ENCODE measurements at places on chromosomes 16 and 17. TPM values are rescaled to one million over a fixed set of nuclear protein-coding genes. Genes with fewer than 3 reads are reported as not detected.

KRTAP4-3 gene
- not detected for total RNA-seq

NPEPPS gene
- total RNA-seq: 121 TPM

CBFA2T3 gene
- total RNA-seq: 2.7 TPM

RCVRN gene
- 0.49 TPM for total RNA-seq

KRT15 gene
- total RNA-seq: 931 TPM

ARSG gene
- total RNA-seq: 8.1 TPM

EPX gene
- total RNA-seq: not detected

SCN4A gene
- 0.98 TPM for total RNA-seq

SKAP1 gene
- total RNA-seq: 5.6 TPM

KRT14 gene
- 1,546 TPM for total RNA-seq

GRCh38 chr16:85029408-85029784 lies 1.8 kb downstream of the KIAA0513 start:
- no peak for DNase-seq

- DNase-seq: no peak
Measured at GRCh38 chr17:74839990-74840852, 19.5 kb downstream of the GRIN2C start.

- DNase-seq: no peak
Measured at GRCh38 chr16:86835982-86836381, 257.6 kb downstream of the FOXL1 start.

DNA sequence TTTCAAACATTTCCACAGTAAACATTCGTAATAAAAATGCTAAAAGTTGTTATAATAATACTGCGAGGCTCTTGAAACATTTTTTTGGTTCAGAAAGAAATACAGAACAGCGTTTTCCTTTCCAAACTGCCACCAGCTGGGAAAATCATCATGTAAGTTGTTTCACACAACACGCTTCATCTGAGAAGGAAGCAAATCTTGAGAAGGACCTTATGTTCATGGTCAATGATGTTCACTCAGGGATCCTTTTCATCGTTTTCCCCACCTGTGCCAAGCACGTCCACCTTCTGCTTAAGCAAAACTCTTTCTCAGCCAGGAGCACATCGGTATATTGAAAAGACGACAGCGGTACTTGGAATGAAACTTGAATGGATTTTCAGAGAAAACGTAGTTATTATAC lies 274.5 kb upstream of the ELAC2 start:
- no peak for DNase-seq

GRCh38 chr16:85515830-85516397 lies 97.2 kb upstream of the GSE1 start:
- DNase-seq: no peak

DNA sequence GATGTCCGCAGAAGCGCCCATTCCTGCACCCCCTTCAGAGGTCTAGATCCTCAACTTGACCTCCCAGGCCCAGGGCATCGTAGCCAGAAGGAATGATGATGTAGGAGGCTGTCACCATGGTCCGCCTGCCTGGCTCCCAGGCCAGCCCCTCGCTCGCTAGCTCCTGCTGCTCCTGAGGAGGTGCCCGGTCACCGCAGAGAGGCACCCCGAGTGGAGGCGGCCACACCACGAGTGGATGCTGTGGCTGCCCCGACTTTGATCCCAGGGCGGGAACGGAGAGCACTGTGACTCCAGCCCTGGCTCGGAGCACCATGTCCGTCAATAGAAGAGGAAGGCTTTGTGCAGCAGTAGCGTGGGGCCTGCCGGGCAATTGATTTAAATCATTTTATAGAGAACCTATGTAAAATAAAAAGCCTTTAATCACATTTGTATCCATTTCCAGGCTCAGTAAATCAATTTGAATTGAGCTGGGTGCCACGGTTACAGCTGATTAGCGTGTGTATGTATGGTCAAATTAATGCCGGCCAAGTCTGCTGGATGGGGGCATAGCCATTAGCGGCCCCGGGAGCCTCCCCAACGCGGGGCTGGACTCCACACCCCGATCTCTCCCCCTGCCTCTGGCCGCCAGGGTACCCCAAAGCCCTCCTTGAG lies 122.6 kb upstream of the GSE1 start:
- no peak for DNase-seq

DNA sequence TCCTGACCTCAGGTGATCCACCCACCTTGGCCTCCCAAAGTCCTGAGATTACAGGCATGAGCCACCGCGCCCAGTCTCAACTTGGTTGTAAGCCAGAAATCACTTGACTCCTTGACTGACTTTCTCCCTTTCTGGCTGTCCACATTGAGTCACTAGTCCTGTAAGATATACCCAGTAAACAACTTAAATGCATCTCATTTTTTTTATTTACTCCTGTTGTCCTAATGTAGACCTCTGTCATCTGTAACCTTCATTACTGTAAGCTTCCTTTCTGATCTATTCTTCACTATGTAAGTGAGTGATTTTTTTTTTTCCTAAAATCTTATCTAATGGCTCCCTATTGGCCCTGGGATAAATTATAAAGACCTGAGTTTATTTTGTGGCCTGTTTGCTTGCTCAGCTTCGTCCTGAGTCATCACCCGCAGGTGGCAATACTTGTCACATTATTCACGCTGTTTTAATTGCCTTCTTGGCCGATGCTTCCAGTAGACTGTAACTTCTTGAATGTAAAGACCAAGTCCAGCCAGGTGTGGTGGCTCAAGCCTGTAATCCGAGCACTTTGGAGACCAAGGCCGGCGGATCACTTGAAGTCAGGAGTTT lies 41.0 kb downstream of the PAFAH1B1 start:
- no peak for DNase-seq

DNA sequence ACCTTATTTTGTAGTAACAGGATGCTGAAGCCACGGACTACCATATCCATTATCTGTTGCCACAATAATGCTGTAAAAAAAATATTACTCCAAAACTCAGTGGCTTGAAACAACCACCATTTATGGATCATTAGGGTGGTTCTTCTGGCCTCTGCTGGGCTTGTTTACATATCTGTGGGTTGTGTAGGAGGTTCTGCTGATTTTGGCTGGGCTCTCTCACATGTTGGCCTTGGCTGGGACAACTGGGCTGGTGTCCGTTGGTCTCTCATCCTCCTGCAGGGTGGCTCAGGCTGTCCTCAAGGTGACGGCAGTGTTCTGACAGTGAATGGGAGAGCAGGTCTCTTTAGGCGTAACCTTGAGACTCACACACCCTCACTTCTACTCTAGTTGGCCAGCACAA lies 76.0 kb downstream of the GPR139 start:
- no peak for DNase-seq

- no peak for DNase-seq
Measured at GRCh38 chr16:9232102-9232770, 140.8 kb downstream of the HAPSTR1 start.

DNA sequence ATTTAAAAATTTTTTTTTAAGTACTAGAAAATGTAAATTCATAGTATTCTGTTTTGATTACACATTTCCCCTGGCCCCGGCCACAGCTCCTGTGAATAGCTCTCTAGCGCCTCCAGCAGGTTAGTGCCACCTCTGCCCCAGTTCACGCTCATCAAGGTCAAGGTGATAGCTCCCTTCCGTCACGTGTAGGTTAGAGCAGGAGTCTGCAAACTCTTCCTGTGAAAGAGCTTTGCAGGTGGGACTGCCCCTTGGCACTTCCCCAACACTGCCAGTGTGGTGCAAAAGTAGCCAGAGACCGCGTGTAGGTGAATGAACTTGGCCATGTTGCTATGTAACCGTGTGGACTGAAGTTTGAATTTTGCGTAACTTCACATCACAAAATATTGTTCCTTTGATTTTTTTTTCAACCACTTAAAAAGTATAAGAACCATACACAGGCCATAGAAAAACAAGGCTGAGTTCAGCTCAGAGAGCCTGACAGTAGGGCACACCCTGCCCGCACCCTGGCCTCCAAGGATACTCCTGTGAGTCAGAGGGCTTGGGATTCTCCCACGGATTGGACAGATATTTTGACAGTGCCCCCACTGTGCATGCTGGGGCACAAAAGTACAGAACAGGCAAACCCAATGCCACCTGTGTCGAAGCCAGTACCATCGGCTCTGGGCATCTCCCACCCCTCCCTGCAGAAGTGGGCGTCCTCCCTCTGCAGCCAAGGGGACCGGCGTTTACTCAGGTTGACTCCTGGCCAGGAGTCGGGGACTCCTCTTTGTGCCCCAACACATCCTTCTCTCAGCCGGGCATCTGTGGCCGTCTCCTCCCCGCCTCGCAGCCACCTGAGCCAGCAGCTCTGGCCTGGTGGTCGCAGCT lies 92.0 kb upstream of the CHMP6 start:
- no peak for DNase-seq

DNA sequence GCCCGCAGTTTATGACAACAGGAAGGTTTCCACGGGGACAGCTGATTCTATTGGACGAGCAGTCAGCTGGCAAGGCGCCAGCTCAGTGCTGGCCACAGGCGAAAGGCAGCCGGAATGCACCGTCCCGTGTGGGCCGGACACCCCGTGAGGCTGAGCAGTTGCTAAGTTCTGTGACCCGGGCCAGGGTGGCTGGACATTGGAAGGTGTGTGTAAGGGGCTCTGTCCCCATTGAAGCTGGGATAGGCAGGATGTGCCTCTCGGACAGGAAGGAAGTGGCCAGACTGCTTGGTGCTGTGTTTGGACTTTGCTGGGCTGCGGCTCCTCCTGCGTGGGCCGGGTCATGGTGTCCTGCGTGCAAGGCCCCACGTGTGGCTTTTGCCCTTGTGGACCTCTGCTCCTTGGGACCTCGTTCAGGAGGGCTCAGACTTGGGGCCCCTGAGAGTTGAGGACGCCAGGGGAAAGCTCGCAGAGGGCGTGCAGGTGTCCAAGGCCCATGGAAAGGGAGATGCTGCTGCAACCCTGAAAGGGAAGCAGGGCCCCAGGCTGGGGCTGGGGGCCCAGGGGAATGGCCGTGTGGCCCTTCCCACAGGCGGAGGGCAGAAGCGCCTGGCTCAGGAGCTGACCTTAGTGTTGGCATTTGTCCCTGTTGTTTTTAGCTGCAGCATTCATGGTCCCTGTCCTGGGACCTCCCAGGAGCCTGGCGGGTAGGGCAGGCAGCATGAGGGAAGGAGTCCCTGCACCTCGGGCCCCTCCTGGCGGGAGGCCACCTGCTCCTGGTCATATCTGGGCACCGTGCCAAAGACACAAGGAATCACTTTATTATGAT lies 10.0 kb downstream of the BAIAP2 start:
- DNase-seq: no peak

- no peak for DNase-seq
Measured at GRCh38 chr16:554640-555365, 5.4 kb upstream of the PRR35 start.

DNA sequence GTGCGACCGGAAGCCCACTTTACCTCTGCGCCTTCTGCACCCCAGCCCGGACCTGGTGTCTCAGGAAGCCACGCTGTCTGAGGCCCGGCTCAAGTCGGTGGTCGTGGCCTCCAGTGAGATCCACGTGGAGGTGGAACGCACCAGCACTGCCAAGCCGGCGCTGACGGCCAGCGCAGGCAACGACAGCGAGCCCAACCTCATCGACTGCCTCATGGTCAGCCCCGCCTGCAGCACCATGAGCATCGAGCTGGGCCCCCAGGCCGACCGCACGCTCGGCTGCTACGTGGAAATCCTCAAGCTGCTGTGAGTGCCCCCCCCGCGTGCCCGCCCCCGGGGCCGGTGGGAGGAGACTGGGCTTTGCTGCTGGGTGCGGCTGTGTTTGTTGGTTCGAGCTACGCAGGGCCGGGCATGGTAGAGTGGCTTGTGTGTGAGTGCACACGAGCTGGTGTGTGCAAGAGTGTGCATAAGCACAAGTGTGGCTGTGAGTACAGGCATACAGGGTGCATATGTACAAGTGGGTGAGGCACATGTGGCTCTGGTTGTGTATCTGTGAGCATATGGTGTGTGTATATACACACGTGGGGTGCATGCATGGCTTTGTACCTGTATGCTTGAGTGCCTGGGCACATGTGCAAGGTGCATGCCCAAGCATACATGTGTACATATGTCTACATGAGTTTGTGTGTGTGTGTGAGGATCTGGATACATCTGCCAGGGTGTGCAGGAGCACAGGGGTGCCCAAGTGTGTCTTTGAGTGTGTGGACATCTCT lies 100.6 kb upstream of the PLCG2 start:
- no peak for DNase-seq

DNA sequence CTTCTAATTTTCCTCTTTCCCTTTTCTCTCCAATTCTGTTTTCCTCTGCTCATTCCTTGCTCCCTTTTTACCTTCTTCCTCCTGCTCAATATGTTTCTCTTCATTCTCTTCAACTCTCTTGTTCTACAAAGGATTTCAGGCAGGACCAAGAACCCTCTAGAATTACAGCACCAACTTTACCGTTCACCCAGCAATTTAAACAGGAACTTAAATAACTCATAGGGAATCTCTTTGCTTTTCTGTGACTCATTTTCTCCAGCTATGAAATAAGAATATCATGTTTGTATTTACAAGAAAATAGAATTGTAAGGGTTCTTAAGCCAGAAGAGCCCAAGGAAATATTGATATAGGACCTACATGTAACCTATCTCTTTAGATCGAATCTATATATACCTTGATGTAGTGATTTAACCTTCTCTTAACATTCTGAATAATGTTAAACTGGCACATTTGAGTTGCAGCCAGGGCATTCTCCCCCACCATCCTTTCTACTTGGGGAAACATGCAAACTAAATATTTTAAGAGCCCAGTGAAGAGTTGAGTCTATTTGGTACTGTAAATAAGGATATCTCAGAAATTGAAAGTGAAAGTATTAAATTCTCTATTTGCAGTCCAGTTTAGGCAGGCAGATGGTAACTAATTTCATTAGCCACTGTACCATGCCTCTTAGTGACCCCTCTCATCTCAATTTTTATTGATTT lies 137.0 kb downstream of the ANKFN1 start:
- no peak for DNase-seq

- DNase-seq: no peak
Measured at GRCh38 chr17:229709-230394, 48.4 kb upstream of the DOC2B start.

- DNase-seq: no peak
Measured at GRCh38 chr16:56861756-56862155, 3.3 kb upstream of the SLC12A3 start.

DNA sequence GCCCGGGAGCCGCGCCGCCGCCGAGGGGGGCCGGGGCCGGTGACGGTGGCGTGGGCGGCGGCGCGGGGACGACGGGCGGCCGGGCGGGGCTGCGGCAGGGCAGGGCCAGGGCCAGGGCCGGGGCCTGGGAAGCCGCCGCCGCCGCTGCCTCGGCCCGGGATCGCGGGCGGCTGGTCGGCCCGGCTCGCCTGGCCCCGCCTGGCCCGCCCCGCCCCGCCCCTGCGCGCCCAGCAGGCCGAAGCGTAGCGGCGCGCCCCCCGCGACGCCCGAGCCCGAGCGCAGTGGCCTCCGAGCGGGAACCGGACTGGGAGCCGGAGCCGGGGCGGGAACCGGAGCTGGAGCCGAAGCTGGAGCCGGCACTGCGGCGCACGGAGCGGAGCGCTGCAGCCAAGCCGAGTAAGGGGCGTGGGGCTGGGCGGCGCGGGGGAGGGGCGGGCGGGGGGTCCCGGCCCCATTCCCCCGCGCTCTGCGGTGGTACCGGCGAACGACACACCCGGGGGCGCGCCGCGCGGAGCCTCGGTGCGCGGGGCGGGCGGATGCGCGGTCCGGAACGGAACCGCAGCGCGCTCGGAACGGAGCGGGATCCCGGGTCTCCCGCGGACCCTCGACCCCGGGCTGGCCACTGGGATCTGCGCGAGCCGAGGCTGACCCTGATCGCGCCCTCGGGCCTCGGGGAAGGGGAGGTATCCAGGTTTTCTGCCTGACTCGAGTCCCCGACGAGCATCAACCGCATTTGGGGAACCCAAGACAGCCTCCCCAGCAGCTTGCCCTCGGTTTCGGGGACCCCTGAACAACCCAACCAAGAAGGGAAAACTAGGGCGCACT lies at the start of gene BEAN1:
Gene BEAN1 (plus strand): TSS at position 260 of the 825 bp plus-strand sequence. CDS start 10,382 bp downstream, outside the sequence.
- no peak for DNase-seq
